ENCODE measurements at places on chromosomes 12 and 14.

GRCh38 chr12:71236133-71236660 lies 78.4 kb upstream of the TSPAN8 start:
- DNase-seq: no peak

- DNase-seq: no peak
These were observed 79.6 kb downstream of the VRK1 start for GRCh38 chr14:96876747-96877146.

DNA sequence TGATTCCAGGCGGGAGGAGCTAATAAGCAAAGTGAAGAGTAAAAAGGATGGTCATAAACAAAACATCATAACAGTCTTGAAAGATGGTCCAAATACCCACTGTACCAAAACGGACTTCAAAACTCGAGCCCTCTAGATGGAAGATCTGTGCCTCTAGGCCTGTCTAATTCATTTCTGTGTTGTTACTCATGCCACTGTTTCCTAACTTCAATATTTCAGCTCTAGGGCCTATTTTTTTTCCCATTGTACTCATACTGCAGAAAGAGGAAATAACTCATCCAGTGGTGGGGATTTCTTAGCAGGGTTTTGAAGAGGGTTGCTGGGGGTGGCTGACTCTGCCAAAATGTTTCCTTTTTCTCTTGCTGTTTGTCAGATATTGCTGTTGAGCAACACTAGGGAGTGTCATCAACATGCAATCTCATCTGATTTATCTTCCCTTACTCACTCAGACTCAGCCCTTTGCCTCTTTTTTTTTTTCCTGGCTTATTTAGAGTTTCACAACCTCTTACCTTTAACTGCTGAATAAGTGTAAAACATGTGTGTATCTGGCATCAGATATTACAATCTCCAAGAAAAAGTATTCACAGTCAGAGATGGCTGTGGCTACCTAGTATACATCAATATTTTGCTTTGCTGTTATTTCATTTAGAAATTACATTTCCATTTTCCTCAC lies 189.6 kb downstream of the DUSP6 start:
- DNase-seq: no peak

GRCh38 chr12:95182868-95183415 lies 34.3 kb downstream of the FGD6 start:
- DNase-seq: no peak

DNA sequence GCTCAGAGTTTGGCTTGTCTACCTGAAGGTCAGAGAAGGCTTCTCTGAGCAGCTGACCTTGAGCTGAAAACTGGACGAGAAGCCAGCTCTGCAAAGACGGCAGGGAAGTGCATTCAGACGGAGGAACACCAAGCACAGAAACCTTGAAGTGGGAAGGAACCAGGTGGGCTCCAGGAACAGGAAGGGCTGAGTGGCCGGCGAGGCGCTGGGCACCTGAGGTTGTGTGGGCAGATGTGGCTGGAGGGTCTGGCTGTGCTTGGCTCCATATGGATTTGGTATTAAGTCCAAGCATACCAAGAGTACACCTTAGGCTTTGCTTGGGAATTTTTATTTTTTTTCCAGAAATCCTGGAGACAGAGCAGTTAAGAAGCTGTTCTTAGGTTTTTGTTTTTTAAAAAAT lies 130.6 kb downstream of the SCARB1 start:
- no peak for DNase-seq

GRCh38 chr14:65658202-65658601 lies 245.7 kb downstream of the FUT8 start:
- no peak for DNase-seq

DNA sequence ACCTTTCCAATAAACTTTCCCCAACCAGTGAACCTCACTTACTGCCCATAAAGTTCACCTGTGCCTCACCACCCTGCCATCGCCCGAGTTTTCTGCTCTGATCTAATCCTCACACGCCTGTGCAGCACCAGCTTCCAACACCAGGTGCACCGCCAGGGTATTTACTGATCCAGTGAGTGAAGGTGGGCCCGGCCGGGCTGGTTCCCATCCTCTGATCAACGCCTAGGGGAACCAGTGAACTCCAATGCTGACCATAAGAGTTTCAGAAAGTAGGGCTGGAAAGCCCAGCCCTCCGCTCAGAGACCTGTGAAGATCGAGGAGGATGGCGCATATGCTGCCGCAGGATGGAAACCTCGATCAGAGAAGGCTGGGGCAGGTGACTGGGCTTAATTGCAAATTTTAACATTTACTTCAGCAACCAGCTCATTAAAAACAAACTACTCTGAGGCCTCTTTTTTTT lies 685 bp upstream of the MYL6B start:
- no peak for DNase-seq

DNA sequence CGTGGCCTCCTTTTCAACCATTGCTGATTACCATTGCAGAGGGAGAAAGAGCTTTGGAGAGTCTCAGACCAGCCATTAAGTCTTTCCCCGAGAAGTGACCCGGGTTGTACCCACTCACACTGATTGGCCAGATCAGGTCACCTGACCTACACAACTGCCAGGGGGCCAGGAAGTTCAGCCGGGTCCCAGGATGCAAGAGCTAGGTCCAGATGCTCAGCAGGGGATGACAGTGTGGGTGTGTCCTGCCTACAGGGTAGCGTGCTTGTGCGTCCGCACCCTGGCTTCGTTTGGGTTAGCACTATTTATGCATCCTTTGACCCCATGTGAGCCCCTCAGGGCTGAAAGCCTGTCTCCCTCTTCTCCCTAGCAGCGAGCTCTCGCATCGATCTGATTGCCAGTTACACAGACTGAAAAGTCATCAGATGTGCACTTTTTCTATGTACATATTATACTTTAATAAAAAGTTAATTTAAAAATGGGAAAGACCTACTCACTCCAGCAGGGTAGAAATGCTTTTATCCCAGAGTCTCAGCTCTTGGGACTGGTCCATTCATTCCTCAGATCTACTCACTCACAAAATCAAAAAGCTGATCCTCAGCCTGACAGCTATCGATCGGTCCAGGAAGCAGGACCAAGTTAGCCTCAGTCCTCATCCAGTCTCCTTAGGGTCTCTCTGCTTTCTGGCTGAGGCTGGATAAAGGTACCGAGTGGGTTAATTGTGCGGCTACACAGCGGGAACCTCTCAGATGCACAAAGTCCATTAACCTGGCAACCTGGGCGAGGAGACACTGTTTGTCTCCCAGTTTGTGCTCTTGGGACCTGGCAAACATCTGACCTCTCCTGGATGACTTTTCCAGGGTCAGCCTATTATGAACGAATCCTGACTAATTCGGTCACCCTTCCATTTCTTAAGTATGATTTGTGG lies 68.0 kb downstream of the SERPINA3 start:
- DNase-seq: no peak

GRCh38 chr14:76257842-76258397 lies 106.2 kb downstream of the GPATCH2L start:
- DNase-seq: no peak

GRCh38 chr12:108374596-108375320 lies 35.6 kb upstream of the CMKLR1 start:
- DNase-seq: no peak

DNA sequence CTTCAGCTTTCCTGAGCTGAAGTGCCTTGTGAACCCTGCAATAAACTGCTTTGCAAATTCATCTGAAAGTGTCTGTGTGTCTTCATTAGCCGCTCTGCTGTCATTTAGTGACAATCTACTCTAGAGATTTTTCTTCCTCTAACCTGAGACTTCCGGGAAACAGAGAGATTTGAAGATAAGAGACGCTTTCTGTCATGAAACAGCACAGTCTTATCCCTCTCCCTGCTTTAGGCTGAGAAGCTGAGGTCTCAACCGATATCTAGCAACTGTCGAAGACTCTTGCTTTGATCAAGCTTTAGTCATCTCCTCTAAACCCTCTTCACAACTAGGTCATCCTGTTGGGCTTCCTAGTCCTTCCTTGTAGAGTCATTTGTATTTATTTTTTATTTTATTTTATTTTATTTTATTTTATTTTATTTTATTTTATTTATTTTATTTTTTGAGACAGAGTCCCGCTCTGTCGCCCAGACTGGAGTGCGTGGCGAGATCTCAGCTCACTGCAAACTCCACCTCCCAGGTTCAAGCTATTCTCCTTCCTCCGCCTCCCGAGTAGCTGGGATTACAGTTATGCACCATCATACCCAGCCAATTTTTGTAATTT lies 1.2 kb downstream of the RNASE2 start:
- DNase-seq: no peak

GRCh38 chr12:64724201-64724745 lies 34.9 kb downstream of the GNS start:
- no peak for DNase-seq

DNA sequence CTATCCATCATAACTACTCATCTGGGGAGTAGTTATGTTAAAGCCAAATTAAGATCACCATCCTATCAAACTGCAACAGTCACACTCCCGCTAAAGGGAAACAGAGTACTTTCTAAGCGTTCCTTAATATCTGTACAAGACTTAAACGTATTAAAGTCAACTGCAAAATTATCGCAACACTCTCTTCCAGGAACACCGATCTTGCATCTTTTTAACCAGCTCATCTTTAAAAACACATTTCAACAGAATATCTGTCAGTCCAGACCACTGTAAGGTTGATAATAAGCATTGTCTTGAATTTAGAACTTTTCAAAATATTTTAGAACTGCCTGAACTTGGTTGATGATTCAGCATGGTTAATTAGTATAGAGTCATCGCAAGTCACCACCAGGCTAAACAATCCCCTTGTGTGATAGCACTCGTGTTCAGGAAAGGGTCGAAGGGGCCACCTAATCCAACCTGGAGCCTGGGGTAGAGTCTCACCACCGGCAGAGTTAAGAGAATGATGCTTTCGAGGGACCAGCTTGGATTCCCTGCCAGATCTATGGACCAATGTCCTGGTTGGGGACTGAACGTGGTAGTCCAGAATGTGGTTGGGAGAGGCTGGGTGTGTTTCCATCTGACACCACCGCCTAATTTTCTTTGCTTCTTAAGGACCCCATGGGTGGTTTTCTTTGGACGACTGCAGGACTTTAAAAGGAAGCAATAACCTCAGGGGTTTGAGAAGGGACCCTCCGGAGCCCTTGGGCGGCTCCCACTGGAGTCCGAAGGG lies 890 bp downstream of the SPTLC2 start:
- no peak for DNase-seq

DNA sequence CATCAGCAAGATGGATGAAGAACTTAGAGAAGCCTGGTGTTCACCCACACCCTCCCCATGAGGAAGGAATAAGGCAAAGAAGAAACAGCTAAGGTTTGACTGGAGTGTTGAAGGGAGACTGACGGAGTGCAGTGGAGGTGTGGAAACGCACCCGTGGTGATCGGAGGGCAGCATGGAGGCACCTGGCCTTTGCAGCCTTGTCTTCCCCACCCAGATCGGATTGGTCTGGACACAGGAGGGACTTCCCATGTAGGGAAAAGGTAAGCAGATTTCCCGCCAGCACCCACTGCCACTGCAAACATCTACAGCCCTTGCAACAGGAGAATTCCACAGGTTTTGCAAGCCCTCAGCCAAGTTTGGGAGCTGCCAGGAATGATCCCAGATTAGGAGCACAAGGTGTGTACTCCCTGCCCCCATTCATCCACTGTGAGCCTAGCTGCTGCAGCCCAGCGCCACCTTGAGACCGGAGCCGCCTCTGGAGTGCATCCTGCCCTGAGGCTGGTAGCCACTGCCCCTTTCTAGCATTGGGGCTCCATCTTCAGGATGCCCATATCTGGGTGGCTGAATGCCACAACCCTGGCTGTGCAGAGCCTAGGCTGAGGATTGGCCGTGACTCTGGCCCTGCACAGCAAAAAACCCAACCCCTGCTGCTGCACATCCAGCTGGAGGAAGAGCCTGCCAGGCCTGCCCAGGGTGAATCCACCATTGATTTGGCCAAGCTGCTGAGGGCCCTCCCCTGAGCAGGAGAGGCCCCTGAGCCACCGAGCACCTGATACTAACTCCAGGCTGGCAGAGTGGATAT lies 411.1 kb downstream of the TMEM121 start:
- DNase-seq: no peak

DNA sequence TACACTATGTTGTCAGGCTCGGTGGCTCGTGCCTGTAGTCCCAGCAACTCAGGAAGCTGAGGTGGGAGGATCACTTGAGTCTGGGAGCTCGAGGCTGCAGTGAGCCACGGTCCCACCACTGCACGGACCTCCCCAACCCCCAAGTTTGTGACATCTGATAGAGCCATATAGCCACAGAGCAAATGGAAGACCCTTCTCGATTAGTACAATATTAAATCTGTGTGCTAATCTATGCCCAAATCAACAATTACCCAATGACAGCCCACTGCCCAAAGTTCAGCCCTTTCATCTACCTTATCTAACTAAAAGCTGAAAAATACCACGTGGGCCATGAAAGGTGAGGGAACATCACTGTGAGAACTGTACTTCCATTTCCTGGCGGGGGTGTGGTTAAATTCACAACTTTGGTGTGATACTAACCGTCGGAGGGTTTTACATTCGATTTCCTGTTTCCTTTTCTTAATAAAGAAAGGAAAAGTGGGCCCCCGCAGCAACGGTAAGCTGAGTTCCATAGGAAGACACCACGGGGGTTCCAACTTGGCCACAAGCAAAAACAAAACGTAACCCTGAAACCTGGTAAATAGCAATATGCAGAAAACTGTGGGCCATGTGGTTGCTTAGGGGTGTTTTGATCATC lies 31.2 kb upstream of the FOS start:
- DNase-seq: no peak

- no peak for DNase-seq
These were observed 239.7 kb downstream of the SLC41A2 start for GRCh38 chr12:104718304-104718929.

DNA sequence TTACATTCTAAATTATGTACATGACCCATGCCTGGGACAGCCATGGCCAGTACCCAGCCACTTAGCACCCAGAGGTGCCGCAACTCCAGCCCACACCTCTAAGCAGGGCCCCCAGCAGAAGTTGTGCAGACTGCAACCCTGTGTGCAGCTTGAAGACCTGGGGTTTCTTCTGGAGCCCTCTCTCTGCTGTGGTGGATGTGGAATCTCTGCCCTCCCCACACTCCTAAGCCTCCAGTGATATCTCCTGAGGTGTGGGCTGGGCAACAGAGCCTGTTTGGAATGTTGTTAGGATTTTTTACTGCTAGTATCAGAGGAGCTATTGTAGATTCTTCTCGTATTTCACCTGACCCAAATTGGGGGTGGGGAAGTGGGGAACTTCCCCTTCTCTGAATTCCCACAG lies 59.4 kb upstream of the TUNAR start:
- DNase-seq: no peak

- DNase-seq: no peak
These were observed 192.3 kb downstream of the BCAT1 start for GRCh38 chr12:24756479-24757024.

GRCh38 chr12:126390969-126391566 lies 1325.8 kb downstream of the AACS start:
- no peak for DNase-seq
